Fibroblast of mammary gland (primary cell): ENCODE measurements at places on chromosomes 4 and X.

DNA sequence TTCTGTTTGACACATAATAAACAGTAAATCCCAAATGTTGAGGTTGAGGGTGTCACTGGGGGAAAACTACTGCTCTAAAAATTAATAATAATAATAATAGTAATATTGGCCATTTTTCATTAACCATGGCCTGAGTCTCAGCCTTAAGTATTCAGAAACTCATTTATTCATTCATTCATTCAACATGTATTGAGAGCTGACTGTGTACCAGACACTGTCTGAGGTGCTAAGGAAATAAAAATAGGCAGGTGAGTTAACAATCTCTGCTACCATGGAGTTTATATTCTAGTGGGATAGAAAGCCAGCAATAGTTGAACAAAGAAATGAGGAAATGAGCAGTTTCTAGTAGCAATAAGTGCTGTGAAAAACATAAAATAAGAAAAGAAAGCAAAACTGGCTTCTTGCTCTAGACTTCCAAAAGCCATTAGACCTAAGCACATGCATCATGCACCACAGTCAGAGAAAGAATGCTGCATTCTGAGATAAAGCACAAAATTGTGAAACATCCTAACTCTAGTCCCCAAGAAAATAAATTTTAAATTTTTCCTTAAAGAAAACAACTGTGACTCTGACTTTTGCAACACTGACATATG, 278.7 kb downstream of the RCHY1 start:
- DNase-seq = no peak

DNA sequence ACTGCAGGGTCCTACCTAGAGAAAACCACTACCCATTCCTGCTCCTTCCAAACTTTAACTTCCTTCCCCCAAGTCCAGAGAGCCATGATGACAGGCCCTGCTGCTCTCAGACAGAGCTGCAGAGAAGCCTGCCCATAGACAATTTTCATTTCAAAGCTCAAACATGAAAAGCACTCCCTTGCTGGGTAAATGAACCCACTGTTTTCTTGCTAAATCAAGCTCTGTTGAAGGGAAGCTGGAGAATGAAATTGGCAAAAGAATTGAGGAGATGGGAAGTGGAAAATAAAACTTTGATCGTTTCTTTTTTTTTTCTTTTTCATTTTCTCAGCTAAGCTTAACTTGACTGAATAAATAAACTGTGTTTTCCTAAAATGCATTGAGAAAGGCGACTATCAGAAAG, 331.1 kb upstream of the CPEB2 start:
- DNase-seq = no peak

- DNase-seq = no peak
Measured at GRCh38 chr4:63049278-63049677, 1360.0 kb downstream of the TECRL start.

DNA sequence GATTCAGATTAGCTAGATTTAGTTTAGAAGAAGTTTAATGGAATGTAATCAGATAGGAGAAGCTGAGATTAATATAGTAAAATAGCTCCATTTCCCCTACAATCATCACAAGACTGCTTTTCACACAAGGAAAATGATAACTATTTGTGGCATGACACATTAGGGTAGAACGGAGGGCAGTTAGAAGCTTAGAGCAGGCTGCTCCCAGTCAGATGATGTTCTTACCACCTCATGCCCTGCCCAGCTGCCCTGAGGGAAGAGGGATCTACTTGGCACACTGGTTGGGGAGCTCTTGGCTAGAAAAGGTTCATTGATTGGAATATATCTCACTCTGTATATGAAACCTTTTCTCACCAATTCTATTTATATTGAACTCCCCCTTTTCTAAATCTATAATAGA, 180.7 kb upstream of the IL15 start:
- DNase-seq = no peak

DNA sequence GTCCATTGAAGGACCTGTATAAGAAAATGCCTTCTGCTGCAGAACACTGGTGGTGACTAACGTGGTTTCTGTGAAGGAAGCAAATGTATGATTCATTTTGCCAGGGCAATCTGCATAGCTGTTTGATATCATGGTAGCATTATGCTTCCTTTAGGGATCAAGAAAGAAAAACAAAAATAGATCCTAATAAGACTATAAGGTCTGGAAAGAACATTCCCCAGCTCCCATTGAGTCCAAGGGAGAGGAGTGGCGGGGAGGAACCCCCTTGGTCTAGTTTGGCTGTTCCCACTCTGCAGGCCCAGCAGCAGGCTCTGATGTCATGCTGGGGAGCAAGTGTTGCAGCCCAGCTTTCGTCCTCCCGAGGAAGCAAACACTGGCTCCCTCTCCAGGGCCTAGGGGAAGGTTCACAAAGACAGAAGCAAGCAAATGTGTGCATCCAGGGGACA, 154.5 kb upstream of the GALNT7 start:
- peak; percentile 83 for DNase-seq

GRCh38 chr4:182465979-182466378, 222.8 kb downstream of the TENM3 start:
- DNase-seq = no peak

DNA sequence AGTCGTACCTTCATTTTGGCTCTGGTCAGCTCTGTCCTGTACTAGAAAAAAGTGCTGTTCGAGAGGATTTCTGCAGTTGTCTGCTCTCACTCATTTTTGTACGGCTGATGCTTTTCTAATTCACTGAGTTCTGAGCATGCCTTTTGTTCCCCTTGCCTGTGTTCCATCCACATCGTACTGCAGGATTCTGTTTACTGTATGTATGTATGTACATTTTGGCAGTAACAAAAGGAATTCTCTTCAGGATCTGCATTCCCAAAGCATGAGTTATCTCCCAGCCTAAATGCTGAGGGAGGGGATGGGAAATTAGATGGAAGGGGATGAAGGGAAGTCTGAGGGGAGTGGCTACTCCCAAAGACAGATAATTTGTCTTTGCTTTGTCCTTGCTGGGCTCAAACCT, 87.6 kb downstream of the GBA3 start:
- DNase-seq = no peak

DNA sequence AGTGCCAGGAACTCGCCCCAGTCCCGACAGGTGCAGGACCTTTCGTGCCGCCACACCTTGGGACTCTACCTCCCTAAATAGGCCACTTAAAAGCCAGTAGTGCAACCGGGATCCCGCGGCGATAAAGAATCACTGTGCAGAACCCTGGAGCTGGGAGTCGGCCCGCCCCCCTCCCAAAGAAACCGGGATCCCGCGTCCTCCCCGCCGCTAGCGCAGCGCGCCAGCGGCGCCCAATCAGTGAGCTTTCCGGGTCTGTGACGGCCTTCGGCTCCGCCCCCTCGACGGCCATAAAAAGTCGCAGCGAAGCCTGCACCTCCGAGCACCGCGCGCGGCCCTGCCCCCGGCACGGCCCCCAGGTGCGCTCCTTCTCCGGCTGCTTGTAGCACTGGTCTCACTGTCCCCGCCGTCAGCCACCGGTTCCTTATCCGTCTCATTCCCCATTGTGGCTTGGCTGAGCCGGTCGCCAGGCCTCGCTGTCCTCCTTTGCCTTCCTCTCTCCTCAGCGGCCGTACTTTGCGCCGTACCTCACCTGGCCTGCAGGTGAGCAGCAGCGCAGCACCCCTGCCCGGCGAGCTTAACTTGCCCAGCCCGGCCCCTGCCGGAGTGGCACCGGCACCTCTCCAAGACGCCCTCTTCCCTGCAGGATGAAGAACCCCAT, at the start of gene LRAT:
TSS of gene LRAT (plus strand) at position 318 of the 658 bp plus-strand sequence. CDS start at position 645, 327 bp downstream.
- peak; percentile 8 for DNase-seq

DNA sequence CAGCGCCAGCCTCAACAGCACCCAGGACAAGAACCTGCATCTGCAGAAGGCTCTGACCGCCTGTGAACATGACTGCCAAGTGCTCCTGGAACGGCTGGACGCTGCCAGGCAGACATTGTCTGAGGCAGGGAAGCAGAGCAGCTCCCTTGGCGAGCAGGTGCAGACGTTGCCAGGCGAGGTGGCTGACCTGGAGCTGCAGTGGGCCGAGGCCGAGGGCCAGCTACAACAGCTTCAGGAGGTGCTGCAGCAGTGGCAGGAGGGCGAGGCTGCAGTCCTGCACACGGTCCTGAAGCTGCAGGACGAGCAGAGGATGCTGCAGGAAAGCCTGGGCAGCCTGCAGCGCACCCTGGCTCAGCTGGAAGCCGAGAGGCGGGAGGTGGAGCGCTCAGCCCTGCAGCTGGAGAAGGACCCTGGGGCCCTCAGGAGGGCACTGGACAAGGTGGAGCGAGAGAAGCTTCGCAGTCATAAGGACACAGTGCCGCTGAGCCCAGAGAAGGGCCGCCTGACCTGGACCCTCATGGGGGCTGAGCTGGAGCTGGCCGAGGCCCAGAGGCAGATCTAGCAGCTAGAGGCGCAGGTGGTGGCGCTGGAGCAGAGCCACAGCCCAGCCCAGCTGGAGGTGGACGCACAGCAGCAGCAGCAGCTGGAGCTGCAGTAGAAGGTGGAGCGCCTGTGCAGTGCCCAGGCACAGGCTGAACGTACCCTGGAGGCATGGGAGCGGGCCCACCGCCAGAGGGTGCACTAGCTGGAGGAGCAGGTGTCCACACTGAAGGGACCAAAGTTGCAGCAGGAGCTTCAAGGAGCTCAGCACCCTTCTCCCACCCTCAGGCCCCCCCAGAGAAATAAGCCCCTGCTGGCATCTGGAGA, 16.4 kb downstream of the SMIM10L2A start:
- DNase-seq = no peak

GRCh38 chr4:1971456-1972200, 37.1 kb downstream of the NELFA start:
- no peak for DNase-seq

GRCh38 chr4:167221084-167221483, 13.2 kb downstream of the SPOCK3 start:
- no peak for DNase-seq

DNA sequence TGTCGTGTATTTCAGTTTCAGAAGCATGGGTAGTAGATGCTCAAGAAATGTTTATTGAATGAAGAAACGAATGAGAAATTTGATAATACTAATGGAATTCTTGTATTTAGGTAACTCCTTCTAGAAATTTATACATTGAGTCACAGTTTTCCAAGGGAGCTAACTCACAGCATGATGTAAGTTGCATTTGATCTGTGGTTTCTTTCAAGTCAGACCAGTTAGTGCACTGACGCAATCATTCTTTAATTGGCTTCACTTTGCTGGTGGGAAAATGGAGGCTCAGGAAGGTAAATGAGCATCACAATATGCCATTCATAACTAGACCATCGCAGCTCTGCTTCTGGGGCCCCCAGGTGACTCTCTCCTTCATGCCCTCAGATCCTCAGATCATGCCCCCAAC, 17.3 kb upstream of the CWH43 start:
- DNase-seq = peak; percentile 91

- DNase-seq = peak; percentile 57
Measured at GRCh38 chrX:68652326-68653170, 5.1 kb downstream of the STARD8 start.

- no peak for DNase-seq
Measured at GRCh38 chr4:173498023-173498422, 32.0 kb downstream of the HAND2 start.

GRCh38 chr4:114488301-114488982, 110.2 kb upstream of the UGT8 start:
- DNase-seq = no peak

- DNase-seq = no peak
Measured at GRCh38 chr4:5143306-5143861, 92.1 kb downstream of the STK32B start.

DNA sequence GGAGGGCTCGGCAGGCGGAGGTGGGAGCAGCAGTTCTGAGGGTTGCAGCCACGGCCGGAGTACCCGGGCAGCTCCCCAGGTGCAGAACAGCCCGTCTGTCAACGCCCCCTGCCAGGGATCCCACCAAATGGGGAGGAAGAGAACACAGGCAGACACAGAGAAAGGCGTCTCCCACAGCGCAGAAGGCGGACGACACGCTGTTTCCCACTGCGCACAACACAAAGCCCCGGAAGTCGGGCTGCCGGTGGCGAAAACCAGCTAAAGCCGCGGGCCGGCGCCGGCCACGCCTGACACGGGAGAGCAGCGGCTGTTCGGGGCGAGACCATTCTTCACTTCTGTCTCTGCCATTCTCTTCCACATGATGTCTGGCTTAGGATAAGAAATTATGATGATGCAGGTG, 31.6 kb downstream of the CTBP1 start:
- DNase-seq = no peak

DNA sequence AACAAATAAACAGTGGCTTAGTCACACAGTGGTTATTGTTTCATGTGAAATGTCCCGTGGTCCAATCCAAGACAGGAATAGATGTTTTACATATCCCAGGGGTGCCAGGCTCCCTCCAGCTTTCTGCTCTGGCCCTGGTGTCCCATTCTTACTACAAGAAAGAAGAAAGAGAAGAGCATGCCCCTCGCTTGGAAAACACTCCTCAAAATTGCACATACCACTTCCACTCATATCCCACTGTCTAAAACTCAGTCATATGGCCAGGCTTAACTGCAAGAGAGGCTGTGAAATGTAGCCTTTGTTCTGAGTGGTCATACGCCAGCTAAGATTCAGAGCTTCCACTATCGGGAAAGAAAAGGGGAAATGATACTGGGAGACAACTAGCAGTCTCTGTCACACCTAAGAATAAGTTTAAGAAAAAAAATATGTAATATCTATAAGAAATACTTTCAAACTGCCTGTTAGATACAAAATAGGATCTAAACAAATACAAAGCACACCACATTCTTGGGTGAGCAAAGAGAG, 306.8 kb upstream of the FAM241A start:
- no peak for DNase-seq

GRCh38 chr4:56995525-56995924, 16.8 kb downstream of the POLR2B start:
- DNase-seq = peak; percentile 97

GRCh38 chr4:138163171-138163570, 79.0 kb downstream of the SLC7A11 start:
- DNase-seq = no peak

GRCh38 chrX:115679460-115679859, 118.5 kb downstream of the PLS3 start:
- DNase-seq = peak; percentile 46

DNA sequence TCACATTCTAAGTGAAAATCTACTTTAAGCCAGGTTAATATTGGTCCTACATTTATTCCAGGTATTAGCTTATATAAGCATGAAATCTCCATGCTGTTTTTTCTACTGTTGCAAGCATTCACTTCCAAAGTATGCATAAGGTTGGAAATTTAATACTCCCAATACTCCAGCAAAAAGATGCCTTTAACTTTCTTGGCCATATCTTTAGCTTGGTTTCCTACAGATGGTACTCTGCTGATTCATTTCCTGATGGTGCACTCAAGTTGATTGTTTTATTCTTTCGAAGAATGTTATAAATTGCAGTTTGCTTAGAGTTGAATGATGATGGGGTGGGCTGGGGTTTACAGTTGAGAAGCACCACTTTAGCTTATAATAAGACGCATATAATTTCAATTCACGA, 330.2 kb downstream of the PTTG2 start:
- DNase-seq = peak; percentile 18

DNA sequence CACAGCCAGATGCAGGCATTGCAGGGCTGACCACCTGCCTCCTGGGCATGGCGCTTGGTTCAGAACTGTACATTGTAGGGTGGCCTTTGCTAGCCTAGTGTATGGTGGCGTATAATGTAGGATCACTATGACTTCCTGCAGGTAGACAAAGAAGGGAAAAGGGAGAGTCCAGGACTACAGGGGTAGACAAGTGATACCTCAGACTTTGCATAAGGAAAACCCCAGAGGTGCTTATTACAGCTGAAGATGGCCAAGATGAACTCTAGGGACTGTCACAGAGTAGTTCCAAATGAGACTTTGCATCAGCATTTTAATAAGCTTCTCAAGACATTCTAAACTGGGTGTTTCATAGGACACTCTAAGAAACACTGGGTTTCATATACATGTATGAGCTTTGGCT, 116.4 kb upstream of the PUDP start:
- DNase-seq = no peak
